Endodermal cell (in vitro differentiated cells): ENCODE measurements at places on chromosomes 3 and 15. TPM values are rescaled to one million over a fixed set of nuclear protein-coding genes. Genes with fewer than 3 reads are reported as not detected.

Gene AADACL2
- not detected in 3 replicates for total RNA-seq

DNA sequence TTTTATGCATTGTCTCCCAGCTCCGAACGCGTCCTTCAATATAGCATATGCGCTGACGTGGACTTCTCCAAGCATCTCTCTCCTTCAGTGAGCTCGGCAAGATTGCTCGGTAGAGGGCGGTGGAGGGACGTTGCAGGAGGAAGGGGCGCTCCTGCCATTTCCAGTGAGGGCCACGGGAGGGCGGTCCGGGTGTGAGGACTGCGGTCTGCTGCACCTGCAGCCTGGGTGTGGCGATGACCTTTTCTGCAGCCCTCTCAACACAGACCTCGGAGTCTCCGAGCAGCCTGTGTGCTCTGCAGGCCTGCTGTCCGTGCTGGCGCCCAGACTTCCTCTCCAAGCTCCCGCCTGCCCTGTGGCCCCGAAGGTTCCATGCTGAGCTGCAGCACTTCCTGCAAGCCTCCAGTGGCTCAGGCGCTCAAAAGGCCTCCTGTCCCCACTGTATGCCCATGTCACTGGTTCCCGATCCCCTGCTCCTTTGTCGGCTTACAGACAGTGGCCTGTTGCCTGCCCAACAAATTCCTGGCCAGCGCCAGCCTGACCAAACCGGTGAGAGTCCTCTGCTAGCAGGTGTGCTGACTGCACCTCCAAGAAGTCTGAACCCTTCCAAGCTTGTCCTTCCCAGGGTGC is 8.9 kb upstream of the RTP3 start:
- peak; percentile 99 for DNase-seq
- H3K27me3 ChIP-seq: no peaks in the 10 kb centered on the region
- H3K4me3 ChIP-seq: no peak overlapping the region
- no peaks in the 10 kb centered on the region for H3K36me3 ChIP-seq
- no peak overlapping the region for H3K27ac ChIP-seq

DNA sequence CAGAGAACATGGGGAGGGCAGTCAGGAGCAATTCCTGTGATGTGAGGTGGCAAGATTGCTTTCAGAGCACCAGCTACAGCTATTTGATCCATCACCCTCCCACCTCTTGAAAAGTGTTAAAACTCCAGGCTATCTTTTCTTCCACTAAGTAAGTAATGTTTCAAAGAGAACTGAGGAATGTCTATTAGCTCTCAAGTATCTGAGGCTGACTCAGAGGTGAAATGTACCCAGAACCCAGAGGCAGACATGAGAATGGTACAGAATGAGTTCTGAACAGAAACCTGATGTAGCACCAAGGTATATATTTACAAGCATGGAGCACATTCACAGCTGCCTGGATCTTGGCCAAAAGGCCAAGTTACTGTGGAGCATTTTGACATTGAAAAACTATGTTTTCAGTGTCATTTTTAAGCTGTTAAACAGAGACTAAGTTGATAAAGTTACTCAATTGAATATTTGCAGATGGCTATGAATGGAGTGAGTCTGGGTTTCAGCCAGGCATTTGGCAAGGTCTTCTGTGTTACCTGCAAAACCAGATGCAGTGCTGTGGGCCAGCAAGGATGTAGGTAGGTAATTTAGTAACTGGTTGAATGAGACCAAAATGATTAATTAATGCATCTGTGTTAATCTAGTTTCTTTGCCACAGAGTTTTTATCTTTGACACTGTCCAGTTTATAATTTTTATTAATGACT is 227.7 kb upstream of the CD96 start:
- peaks cover 12% of the 10 kb centered on the region for H3K4me1 ChIP-seq
- H3K27ac ChIP-seq: no peak overlapping the region
- no peak for DNase-seq
- no peak overlapping the region for H3K4me3 ChIP-seq
- H3K36me3 ChIP-seq: no peaks in the 10 kb centered on the region
- no peaks in the 10 kb centered on the region for H3K27me3 ChIP-seq

Gene SSUH2
- 3.1 and 5.3 TPM in 2 replicates for total RNA-seq

- no peaks in the 10 kb centered on the region for H3K27me3 ChIP-seq
- peaks cover 31% of the 10 kb centered on the region for H3K4me1 ChIP-seq
These were observed 143.5 kb upstream of the TPM1 start for GRCh38 chr15:62899090-62899493.

Gene AKAP13
- total RNA-seq: 103 and 131 TPM in 2 replicates

Gene IL16
- 0.13 to 0.19 TPM in 2 of 3 replicates, not detected in the other for total RNA-seq

DNA sequence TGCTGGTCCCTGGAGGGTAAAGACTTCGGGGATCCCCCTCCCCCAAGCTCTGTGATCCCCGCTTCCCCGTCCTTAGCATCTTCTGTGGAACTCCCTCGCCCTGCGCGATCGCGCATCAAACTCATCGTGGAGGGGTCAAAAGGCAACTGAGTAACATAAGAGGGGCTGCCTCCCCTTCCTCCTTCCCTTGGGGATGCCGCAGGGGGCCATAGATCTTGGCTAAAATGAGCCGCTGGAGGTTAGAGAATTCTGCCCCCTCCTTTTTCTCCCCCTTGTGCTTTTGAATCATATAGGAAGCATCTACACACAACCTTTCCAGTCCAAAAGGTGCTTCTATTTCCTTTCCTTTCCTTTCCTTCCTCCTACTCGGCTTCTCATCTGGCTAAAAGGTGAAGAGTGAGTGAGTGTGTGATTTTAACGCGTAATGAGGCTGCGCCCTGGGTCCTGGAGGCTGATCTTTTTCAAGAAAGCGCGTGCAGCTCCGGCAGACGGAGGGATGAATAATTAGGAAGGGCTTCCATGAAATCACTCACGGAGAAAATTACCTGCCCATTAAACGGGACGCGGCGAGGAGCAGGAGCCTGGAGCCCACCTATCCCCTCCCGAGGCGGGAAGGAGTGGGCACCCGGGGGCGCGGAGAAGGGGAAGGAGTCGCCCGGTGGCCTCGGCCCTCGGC is 831 bp upstream of the ROBO2 start:
- H3K4me3 ChIP-seq: peak overlapping the region; percentile 84
- H3K4me1 ChIP-seq: no peaks in the 10 kb centered on the region
- H3K27me3 ChIP-seq: peaks cover 30% of the 10 kb centered on the region

Gene ANXA2
- total RNA-seq: 392 to 471 TPM (median 392 TPM) in 3 replicates

DNA sequence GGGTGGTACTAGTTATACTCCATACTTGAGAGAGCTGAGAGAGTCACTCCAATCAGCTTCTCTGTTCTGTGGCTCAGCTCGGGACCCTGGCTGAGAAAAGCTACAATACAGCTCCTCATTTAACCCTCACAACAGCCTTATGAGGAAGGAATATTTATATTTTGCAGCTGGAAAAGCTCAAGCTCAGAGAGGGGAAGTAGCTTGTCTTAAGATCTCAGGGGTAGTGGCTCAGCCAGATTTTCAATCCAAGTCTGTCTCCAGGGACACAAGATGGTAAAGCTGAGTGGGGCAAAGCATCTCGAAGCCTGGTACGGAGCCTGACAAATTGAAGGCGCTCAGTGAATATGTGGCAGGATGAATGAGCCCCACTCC is 14.8 kb downstream of the SCAMP2 start:
- peaks cover 5% of the 10 kb centered on the region for H3K36me3 ChIP-seq
- no peak overlapping the region for H3K4me3 ChIP-seq
- H3K27me3 ChIP-seq: no peaks in the 10 kb centered on the region
- H3K4me1 ChIP-seq: no peaks in the 10 kb centered on the region
- DNase-seq: no peak
